B cell (primary cell): ENCODE measurements at places on chromosomes 3 and 15.

DNA sequence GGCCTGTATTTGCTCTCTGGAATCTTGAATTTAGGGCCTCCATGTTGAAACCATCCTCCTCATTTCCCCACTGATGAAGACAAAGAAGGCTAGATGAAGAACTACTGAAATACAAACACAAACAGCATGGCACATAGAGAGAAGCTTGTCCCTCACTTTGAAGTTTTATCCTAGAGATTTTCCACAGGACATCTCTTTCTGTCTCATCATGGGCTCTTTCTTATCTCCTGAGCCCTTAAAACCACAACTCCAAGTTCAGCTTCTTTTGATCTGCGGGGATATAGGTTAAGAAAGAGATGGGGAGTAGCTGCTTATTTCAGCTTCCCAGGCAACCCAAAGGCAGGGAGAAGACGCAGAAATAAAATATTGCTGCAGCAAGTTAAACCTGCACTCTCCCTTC is 213.1 kb upstream of the LRIG1 start:
- H3K27ac ChIP-seq = no peak overlapping the region
- H3K4me1 ChIP-seq = no peaks in the 10 kb centered on the region
- no peaks in the 10 kb centered on the region for H3K36me3 ChIP-seq
- DNase-seq = no peak

GRCh38 chr3:113140876-113141275 is 70.5 kb upstream of the BOC start:
- no peak for DNase-seq
- H3K36me3 ChIP-seq = no peaks in the 10 kb centered on the region
- H3K27me3 ChIP-seq = no peaks in the 10 kb centered on the region
- no peaks in the 10 kb centered on the region for H3K4me1 ChIP-seq

DNA sequence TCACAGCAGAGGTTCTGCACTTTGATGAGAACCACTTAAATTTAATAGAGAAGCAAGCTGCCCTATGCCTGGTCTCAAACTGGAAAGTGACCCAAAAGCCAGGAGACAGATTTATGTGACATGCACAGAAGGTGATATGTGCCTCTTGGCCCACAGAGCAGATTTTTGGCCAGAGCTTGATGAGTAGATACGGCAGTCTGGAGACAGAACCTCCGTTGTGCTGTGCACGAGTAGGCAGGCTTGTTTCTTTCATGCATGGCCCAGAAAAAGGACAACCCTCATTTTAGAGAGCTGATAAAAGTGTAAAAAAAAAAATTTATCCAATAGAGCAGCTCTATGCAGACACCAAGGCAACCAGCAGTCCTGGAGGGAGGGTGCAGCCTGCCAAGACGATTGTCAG is 423.1 kb downstream of the CNTN6 start:
- H3K4me1 ChIP-seq = no peaks in the 10 kb centered on the region
- no peaks in the 10 kb centered on the region for H3K27me3 ChIP-seq
- DNase-seq = no peak
- H3K27ac ChIP-seq = no peak overlapping the region

GRCh38 chr3:40306336-40306735 is 3.2 kb upstream of the EIF1B start:
- DNase-seq = no peak
- no peak overlapping the region for H3K4me3 ChIP-seq
- H3K4me1 ChIP-seq = peaks cover 15% of the 10 kb centered on the region
- no peaks in the 10 kb centered on the region for H3K27me3 ChIP-seq
- H3K36me3 ChIP-seq = peaks cover 3% of the 10 kb centered on the region
- H3K27ac ChIP-seq = no peak overlapping the region

DNA sequence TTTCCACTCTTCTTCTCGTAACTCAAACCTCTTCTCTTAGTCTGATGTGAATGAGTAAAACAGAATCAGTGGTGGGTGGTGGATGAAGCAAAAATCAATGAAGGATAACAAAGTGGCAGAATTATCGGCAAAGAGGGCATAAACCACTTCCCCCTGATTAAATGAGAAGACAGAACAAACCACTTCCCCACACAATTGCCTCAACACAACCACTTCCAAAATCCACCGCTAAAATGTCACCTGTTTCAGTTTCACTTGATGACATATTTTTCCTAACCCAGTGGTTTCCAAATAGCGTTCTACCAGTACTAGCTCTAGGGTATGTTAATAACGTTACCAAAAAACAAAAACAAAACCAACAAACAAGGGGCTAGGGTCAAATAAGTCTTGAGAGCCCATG is 478.7 kb upstream of the WNT5A start:
- no peaks in the 10 kb centered on the region for H3K4me1 ChIP-seq
- H3K4me3 ChIP-seq = no peak overlapping the region
- DNase-seq = no peak

DNA sequence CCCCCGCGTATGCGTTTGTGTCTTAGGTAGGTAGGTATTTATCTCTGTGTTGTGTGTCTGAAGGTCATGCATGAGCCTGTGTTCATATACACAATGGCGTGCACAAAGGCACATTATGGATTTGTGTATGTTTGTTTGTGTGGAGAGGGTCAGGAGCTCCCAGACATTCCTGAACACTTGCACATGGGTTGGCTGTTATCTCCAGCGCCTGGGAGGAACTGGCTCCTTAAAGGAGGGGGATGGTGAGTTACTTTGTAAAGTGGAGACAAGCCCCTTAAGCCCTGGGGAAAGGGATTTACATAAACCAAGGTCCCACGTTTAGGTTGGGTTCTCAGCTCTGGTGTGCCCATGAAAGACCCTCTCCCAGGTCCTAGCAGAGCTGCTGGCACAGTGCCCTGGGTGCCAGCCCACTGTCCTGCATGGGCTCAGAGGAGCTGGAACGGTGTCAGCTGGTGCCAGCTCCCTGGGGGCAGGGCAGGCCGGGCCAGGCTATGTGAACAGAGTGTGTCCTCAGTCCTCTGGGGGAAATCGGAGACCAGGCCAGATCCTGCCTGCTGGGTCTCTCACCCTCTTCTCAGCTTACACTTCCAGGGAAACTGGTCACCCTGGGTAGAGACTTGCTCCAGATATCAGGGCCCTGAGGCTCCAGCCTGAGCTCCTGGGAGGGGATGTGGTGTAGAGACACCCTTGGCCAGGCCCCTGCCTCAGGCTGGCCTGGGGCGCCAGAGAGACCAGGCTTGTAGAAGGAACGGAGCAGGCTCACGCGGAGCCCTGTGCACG is 25.1 kb downstream of the SNX33 start:
- no peak overlapping the region for H3K27ac ChIP-seq
- no peaks in the 10 kb centered on the region for H3K27me3 ChIP-seq
- DNase-seq = no peak
- H3K4me1 ChIP-seq = no peaks in the 10 kb centered on the region
- no peaks in the 10 kb centered on the region for H3K36me3 ChIP-seq

DNA sequence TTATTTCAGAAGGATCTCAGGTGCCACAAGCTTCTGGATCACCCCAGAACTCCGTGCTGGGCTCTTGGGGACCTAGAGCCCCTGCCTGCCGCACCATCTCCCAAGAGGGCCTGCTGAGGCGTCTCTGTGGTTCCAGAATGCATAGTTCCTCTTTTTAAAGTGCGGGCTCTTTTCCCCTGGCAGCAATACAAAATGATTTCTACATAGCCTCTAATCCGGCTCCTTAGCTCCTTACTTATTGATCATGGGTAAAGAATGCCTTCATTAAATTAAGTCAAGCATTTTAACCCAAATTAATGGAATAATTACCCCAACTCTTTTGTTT is 121.9 kb downstream of the ATP10A start:
- no peak overlapping the region for H3K27ac ChIP-seq
- H3K27me3 ChIP-seq = no peaks in the 10 kb centered on the region
- peaks cover 18% of the 10 kb centered on the region for H3K4me1 ChIP-seq
- no peak overlapping the region for H3K4me3 ChIP-seq

DNA sequence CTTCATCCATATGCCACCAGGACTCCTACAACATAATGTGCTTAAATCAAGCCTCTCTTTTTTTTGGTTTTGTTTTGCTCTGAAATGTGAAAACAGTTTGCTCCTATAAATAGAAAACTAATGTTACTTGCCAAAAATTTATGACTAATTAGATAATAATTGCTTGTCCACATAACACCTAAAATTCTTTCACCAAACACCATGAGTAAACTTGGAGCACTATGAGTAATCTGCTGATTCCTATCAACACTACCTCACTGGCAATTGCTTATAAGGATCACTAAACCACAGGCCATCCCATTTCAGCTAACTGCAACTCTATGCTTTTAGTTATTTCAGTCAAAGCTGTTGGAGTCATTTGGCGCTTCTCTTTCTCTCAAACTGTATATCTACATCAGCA is 252.7 kb downstream of the EPHA3 start:
- H3K4me3 ChIP-seq = no peak overlapping the region
- no peak overlapping the region for H3K27ac ChIP-seq
- H3K36me3 ChIP-seq = no peaks in the 10 kb centered on the region
- H3K27me3 ChIP-seq = no peaks in the 10 kb centered on the region

GRCh38 chr15:33022629-33023028 is 171.9 kb downstream of the FMN1 start:
- H3K4me1 ChIP-seq = no peaks in the 10 kb centered on the region
- no peaks in the 10 kb centered on the region for H3K36me3 ChIP-seq

DNA sequence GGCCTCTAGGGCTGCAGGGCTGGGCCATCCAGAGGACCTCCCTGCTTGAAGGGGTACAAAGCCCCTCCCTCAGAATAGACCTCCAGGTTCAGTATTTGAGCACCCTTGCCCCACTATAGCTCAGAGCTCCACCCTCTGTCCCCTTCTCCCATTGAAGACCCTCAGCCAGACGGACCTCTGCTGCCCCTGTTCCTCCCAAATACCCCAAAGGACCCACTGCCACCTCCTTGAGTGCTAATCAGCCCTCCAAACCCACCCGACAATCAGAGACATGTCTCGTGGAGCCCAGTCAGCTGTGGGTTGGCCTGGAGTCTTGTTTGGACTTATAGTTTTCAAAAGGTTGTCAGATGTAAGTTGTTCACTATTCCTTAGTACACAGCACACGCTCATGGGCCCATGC is 161.1 kb downstream of the UACA start:
- H3K36me3 ChIP-seq = no peaks in the 10 kb centered on the region
- no peak overlapping the region for H3K27ac ChIP-seq
- DNase-seq = no peak

DNA sequence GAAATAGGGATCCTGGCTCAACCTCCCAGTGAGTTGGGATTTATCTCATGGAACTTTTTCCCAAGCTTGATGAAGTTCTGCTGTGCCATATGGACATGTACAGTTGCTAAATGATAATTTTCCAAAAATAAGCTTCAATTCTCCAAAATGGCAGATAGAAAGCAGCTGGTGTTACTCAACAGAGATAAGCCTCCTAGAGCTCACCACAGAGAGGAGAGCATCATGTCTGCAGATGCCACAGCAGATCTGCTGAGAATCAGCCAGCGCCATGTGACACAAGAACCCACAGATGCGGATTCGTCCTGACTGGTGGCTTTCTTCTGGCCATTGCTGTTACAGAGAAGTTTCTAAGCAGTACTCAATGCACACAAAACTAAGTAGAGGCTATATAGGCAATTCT is 50.6 kb downstream of the AGTR1 start:
- H3K4me1 ChIP-seq = no peaks in the 10 kb centered on the region
- no peak overlapping the region for H3K27ac ChIP-seq
- H3K4me3 ChIP-seq = no peak overlapping the region
- H3K36me3 ChIP-seq = no peaks in the 10 kb centered on the region
- no peaks in the 10 kb centered on the region for H3K27me3 ChIP-seq
- DNase-seq = no peak

- no peak overlapping the region for H3K4me3 ChIP-seq
- no peak overlapping the region for H3K27ac ChIP-seq
- no peaks in the 10 kb centered on the region for H3K36me3 ChIP-seq
- H3K4me1 ChIP-seq = no peaks in the 10 kb centered on the region
- no peak for DNase-seq
Measured at GRCh38 chr15:72182673-72183072, 14.9 kb downstream of the GRAMD2A start.

GRCh38 chr3:72756900-72757299 is 91.3 kb downstream of the SHQ1 start:
- peak; percentile 84 for DNase-seq
- H3K27ac ChIP-seq = no peak overlapping the region
- H3K36me3 ChIP-seq = no peaks in the 10 kb centered on the region
- H3K27me3 ChIP-seq = peaks cover 40% of the 10 kb centered on the region
- H3K4me1 ChIP-seq = peaks cover 22% of the 10 kb centered on the region

DNA sequence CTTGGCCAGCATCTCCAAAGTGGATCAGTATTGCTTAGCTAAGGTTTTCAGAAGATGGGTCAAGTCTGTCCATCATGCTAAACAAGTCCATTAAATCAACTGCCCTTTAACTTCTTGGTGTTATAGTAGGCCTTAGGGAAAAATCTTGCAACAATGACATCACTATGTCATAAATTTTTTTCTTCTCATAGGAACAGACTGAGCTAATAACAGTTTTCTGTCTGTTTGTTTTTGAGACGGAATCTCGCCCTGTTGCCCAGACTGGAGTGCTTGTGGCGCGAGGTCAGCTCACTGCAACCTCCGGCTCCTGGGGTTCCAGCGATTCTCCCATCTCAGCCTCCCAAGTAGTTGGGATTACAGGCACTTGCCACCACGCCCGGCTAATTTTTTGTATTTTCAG is 94.2 kb downstream of the EFL1 start:
- H3K4me3 ChIP-seq = no peak overlapping the region
- H3K27ac ChIP-seq = no peak overlapping the region
- H3K27me3 ChIP-seq = no peaks in the 10 kb centered on the region
- no peaks in the 10 kb centered on the region for H3K4me1 ChIP-seq
- DNase-seq = no peak
